EL (cell line): ENCODE measurements at places on chromosomes 7 and 10.

GRCh38 chr10:80276335-80276734 lies 13.1 kb downstream of the MAT1A start:
- no peak for DNase-seq

GRCh38 chr10:117993166-117993565 lies 53.6 kb downstream of the RAB11FIP2 start:
- no peak for DNase-seq

GRCh38 chr10:3485057-3485686 lies 299.8 kb downstream of the KLF6 start:
- no peak for DNase-seq

DNA sequence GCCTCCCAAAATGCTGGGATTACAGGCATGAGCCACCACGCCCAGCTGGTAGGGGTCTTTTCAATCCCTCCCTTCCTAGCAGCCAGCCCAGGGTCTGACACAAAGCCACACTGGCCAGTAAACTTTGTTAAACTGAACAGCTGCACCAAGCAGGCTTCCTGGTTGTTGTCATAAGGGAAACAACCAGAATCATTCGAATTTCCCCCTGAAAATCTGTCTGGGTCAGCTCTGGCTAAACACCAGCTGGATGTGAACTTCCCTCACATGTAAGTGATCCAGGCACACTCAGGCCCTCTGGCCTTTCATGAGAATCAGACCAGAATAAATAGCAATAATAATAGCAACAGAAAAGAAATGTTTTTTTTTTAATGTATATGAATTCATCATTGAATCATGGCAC lies 7.4 kb downstream of the IMPDH1 start:
- no peak for DNase-seq

- DNase-seq, result no peak
Observed at GRCh38 chr7:27102581-27103442, at the start of gene HOXA2. Gene HOXA2 (minus strand): TSS chr7:27102683. CDS start chr7:27102500, 183 bp downstream.

GRCh38 chr7:35565927-35566326 lies 129.0 kb downstream of the HERPUD2 start:
- no peak for DNase-seq

- DNase-seq, result no peak
Observed at GRCh38 chr7:27704422-27705199, 35.4 kb upstream of the TAX1BP1 start.

DNA sequence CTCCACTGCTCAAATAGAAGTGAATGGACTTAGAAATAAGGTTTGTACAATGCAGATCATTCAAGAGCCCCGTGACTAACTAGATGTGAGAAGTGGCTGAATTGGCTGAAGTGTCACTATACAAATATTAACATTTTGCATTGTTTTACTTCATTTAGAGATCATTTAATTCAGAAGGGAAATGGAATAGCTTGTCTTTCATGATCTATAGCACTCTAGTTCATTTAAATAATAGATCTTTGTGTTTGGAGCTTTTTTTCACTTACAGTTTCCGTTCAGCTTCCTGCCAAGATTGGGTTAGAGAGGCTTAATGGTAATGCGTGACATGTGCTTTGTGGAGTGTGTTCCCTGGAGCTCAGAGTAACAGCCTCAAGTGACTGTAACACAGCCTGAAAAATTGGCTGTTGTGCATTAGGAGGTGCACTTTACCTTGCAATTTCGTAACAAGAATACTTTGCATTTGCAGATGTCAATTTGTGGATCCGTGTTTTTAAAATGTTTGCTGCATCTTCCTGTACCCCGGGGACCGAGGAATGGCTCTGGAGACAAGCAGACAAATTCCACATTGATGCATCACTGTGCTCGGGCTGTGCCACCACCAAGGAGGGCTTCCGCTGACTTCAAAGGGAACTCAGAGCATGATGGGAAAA lies 170.3 kb downstream of the NRP1 start:
- peak; percentile 65 for DNase-seq

GRCh38 chr7:74271742-74272141 lies 17.5 kb upstream of the CLIP2 start:
- no peak for DNase-seq

DNA sequence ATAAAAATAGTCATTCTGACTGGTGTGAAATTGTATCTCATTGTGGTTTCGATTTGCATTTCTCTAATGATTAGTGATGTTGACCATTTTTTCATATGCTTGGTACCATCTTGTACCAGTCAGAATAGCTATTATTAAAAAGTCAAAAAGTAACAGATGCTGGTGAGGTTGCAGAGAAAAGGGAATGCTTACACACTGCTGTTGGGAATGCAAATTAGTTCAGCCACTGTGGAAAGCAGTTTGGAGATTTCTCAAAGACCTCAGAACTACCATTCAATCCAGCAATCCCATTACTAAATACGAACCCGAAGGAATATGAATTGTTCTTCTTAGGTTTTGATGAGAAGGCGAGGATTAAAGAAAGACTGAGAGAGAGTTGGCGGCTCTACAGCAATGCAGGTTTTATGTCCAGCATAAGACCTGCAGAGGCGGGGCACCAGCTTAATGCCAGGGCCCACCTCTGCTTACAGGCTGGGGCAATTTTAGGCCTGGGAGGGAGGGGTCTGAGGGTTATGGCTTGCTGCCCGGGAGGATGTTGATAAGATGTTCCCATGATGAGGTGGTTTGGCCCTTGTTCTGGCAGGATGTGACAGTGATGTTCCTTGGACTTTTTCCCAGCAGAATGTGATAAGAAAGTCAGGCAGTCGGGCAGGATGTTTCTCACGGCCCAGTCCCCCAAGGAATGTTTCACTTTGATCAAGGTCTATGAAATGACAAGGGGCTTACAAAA lies 74.4 kb downstream of the MEST start:
- DNase-seq, result peak; percentile 48

GRCh38 chr7:139124084-139124914 lies 14.8 kb upstream of the ZC3HAV1 start:
- no peak for DNase-seq

DNA sequence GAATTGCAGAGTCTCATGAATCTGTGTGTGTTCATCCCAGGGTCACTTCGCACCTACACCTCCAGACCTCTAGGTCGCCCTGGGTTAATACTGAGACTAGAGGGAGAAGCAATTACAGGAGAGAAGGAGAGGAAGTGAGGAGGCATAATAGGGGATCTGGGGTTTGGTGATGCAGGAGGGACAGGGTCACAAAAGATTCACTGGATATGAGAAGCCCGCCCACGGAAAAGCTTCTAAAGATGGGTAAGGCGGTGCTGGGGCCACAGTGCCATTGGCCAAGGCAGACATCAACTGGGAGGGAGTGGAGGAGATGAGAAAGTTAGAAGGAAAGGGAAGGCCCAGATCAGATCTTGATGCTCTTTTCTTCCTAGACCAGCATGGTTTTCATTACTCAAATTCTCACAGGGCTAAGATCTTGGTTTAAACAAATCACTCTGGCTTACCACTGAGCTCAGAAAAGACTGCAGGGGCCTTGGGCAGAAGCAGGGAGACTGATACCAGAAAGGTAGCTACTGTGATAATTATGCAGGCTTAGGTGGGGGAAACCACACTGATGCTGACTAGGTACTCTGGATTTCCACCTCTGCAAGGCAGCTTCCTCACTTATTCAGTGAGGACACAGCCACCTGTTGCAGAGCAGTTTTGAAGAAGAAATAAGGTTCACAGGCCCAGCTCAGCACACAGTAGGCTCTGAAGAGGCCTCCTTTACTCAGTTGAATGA lies 17.4 kb upstream of the ZNF273 start:
- no peak for DNase-seq

- DNase-seq, result no peak
Observed at GRCh38 chr10:4825456-4825867, 545 bp upstream of the AKR1E2 start.

GRCh38 chr7:142375710-142376313 lies 118.0 kb upstream of the PRSS58 start:
- DNase-seq, result peak; percentile 54

DNA sequence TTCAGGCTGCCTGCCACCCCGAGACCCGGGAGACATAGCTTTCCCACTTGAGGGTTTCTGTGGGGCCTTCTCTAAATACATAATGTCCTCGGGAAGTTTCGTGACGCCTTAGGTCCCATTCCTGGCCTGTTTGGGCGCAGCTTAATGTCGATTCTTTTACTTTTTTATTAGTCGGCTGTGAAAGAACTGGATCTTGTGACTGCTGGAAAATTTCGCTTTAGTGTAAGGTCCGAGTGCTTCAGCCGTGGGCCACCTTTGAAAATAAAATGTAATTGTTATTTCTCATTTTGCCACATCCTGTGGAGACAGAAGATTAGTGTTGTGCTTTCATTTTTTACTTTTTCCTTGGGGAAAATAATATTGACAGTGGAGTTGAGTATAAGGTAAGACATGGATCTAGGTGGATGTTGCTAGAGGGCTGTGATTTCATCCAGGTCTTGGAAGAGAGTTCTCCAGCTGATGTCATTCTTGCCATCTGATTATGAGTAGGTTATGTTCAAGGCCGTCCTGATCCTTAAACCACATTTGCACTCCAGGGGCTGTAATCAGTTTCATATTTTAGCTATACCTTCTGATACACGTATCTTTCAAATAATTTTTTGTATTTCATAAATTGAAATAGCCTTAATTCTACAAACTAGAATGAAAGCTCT lies 830 bp downstream of the RAB18 start:
- DNase-seq, result peak; percentile 40

DNA sequence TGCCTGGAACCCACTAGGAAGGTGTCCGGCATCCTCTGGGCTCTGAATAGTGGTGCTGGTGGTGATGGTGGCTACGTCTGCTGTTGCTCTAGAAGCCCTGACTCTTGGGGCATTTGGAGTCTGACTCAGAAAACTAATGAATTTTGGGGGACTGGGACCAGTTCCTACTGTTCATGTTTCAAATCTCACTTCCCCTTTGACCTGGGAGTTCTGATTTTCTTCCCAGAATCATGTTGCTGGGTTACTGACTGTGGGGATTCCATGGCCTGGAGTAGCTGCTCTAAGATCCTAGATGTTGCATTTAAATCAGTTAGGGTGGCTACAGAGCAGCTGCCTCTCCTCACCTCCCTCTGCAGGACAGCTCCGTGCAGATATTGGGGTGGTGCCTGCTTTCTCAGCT lies 3.2 kb downstream of the TSPAN33 start:
- no peak for DNase-seq

- DNase-seq, result no peak
Observed at GRCh38 chr10:125423569-125423968, 259.4 kb downstream of the TEX36 start.

GRCh38 chr7:29258951-29259350 lies 64.4 kb downstream of the CHN2 start:
- no peak for DNase-seq

DNA sequence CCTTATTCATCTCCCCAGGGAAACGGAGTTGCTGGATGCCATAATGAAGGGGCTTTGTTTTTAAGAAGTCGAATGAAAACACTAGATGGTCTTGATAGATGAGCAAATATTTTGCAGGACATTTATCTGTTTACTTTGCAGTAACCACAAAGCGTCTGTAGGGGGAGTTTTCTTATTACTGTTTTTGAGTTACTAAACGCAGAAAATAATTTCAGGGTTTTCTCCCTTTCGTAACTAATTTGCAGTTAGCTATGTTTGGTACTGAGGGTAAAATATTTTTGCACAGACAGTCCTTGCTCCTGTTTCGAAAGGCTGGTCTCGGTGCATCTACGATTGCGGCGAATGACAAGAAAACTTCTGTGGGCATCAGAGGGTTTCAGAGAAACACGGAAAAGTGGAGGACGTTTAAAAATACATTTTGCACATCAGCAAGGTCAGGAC lies 505.6 kb upstream of the MKI67 start:
- no peak for DNase-seq

DNA sequence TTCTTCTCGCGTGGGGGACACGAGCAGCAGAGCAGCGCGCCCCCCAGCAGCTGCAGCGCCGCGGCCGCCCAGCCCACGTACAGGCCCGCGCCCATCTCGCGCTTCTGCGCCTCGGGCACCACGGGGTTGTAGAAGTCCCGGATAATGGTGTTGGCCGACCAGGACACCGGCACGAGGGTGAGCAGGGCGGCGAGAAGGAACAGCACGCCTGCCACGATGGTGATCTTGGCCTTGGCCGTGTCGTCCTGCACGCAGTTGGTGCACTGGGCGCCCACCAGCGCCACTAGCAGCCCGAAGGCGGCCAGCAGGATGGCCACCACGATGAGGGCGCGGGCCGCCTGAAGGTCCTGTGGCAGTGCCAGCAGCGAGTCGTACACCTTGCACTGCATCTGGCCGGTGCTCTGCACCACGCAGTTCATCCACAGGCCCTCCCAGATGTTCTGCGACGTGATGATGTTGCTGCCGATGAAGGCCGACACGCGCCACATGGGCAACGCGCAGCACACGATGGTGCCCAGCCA lies 529 bp downstream of the CLDN3 start:
- DNase-seq, result no peak

DNA sequence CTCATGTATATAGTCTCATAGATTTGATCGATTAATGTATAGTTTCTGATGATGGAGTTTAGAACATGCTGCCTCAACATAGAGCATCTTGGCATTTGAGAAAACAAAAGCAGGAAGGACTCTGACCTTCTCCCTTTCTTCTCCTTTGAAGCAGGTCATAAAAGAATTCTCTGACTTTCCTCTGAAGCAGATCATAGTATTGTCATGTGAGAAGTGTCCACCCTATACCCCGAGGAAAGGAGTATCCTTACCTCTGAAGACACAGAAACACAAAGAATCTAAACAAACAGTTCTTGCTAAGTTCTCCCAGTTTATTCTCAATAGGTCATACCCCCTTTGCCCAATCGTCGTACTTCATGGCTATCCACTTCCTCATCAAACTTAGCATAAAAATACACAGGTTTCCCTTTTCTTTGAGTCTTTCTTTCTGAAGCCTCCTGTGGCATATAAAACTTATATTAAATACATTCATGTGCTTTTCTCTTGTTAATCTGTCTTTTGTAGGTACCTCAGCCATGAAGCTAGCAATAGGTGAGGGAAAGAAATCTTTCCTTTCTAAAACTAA lies 194.9 kb downstream of the REEP3 start:
- no peak for DNase-seq

DNA sequence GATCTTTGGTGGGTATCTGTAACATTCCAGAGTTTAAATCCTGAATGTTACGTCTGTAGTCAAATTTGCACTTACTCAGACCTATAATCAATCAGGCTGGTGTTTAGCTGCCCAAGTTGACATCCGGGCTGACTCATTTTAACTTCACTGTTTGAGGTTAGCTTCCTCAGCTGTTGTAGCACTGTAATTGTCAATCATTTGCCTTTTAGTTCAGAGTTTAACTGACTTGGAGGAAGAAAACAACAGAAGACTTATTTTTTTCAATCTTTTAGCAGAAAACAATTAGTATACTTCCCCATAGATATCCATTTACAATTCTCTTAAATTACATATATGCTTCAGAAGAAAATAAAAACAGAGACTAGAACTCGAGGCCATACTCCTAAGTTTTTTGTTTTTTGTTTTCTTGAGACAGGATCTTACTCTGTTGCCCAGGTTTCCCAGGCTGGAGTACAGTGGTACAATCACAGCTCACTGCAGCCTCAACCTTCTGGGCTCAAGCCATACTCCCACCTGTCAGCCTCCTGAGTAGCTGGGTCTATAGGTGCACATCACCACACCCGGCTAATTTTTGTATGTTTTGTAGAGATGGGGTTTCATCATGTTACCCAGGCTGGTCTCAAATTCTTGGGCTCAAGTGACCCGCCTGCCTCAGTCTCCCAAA lies 38.5 kb upstream of the LRRC17 start:
- peak; percentile 88 for DNase-seq
